ENCODE measurements at places on chromosomes 16 and 17.

DNA sequence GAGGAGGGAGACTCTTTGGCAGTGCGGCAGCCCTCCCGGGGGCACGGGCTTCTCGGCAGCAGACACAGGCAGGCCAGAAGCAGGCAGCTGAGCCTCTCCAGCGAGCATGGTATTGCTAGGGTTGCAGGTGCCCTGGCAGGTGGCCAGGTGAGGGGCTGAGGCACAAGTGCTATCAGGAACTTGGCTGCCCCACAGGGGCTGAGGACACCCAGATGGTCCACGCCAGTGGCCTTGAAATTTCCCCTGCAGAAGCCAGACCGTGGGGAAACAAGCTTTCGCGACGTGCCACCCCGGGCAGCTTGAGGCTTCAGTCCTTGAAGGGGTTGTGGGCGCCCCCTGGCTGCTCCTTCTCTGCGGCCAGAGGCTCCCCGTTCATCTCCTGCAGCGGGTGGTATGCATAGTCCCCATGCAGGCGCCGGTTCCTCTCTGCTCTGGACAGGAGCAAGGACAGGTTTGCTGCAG lies 8.5 kb downstream of the NAGPA start:
- DNase-seq, result no peak

GRCh38 chr17:44004077-44004760 lies at the start of gene NAGS:
Gene NAGS, plus strand, starts transcription at chr17:44004622. Its CDS starts 42 bp downstream, at chr17:44004664.
- no peak for DNase-seq

DNA sequence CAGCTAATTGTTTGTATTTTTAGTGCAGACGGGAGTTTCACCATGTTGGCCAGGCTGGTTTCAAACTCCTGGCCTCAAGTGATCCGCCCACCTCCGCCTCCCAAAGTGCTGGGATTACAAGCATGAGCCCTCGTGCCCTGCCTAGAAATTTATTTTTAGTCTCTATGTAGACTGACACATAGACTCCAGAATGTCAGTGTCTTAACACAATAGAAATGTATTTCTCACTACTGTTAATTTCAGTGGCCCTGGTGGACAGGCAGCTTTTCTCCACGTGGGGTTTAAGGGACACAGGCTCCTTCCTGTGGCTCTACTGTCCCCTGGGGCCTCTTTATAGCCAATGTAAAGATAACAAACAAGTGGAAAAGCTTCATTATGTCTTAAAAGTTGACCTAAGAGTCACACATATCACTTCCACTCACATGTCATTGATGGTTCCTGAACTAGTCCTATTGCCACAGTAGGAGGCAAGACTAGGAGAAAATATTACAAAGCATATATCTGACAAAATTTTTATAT lies 43.8 kb downstream of the COPRS start:
- DNase-seq, result no peak

DNA sequence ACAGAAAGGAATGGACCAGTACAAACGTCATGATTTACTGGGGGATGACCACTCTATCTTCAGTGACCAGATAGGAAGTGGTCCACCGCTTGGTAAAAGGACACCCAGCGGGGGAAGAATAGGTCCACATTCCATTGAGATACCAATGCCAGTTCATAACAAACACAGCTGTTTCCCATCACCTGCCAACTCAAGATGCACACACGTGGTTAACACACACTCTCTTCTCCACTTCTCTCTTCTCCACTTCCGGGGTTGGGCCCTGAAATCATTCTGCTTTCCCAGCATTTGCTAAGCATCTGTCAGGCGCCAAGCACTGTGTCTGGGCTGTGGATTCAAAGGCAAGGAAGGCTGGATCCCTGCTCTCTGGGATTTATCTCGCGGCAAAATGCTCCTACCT lies 175.5 kb downstream of the SLC39A11 start:
- DNase-seq, result no peak

DNA sequence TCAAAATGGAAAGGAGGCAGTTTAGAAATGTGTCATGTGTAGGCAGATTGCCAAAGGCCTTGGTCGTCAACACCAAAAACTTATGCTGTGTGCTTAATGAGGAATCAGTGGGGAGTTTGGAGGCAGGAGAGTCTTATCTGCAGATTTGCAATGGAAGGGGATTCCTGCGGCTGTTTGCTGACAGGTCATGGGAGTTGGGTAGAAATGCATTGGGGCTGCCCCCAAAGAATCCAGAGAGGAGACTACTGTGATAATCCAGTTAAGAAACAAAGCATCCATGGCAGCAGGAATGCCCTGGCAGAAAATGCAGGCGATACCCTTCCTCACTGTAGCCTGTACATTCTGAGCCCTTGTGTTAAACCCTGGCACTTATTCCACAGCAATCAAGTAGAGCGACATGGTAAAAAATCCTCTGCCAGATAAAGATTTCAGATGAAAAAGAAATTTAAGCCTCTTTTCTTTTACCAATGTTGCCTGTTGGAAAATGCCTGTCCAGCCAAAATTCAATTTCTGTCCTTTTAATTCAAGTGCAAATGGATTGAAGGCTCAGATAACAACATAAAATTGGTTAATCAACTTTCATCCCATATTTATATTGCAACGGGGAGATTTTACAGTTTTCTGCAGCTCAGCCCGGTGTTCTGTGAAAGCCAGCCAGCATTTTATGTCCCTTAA lies 491.0 kb upstream of the CDH5 start:
- DNase-seq, result no peak

All from AG09319 (cell line).